ENCODE measurements at places on chromosomes 13 and 19. TPM values are rescaled to one million over a fixed set of nuclear protein-coding genes. Genes with fewer than 3 reads are reported as not detected.

The NHLRC3 gene
- 16.6 TPM for total RNA-seq

The HSH2D gene
- total RNA-seq = 188 TPM

The ANKRD27 gene
- 55.6 TPM for total RNA-seq

The URAD gene
- not detected for total RNA-seq

DNA sequence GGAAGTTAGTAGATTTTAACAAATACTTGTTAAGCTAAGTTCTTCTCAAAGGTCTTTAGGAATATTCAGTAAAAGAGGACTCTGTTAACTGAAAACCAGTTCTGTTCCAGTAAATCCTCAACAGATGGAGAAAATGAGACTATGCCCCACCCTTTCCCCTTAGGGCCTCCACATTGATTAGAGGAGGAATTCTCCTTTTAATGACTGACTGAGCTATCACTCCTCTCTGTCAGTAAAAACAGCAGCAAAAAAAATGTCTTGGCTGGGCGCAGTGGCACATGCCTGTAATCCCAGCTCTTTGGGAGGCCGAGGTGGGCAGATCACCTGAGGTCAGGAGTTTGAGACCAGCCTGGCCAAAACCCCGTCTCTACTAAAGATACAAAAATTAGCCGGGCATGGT, 50.1 kb downstream of the NLRP12 start:
- DNase-seq = no peak

GRCh38 chr19:48779636-48780035, 24.3 kb downstream of the FGF21 start:
- DNase-seq = no peak

GRCh38 chr13:42549552-42549936, 24.4 kb upstream of the TNFSF11 start:
- DNase-seq = no peak

DNA sequence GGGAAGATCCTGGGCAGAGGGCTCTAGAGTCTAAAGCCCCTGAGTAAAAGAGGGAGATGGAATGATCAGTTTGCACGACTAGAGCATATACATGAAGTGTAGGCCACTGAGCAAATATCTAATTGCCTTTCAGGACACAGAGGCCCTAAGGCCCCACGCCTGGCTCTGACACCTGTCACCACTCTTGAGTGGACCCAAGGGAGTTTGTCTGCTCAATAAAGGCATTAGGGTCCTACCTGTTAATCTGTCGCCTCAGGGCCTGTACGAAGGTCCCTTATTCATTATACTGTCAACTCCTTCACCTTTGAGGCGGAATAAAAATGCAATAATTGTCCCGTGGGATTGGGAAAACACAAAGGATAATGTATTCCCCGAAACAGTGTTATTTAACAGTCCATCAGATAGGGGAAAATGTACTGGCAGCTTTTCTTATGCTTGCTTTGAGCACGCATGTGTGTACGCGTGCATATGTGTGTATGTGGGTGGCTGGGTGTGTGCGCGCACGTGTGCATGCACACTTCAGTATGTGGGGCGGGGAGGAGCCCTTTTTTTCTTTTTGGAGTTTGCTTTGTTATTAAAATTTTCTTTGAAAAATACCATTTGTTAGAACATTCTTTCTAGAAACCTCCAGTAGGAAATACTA, 161.8 kb upstream of the SERP2 start:
- no peak for DNase-seq

GRCh38 chr19:56601375-56601774, 6.3 kb downstream of the ZNF71 start:
- no peak for DNase-seq

GRCh38 chr13:43783820-43784219, 3.0 kb downstream of the ENOX1 start:
- DNase-seq = no peak

GRCh38 chr13:113883921-113884804, 20.3 kb upstream of the GAS6 start:
- DNase-seq = no peak

DNA sequence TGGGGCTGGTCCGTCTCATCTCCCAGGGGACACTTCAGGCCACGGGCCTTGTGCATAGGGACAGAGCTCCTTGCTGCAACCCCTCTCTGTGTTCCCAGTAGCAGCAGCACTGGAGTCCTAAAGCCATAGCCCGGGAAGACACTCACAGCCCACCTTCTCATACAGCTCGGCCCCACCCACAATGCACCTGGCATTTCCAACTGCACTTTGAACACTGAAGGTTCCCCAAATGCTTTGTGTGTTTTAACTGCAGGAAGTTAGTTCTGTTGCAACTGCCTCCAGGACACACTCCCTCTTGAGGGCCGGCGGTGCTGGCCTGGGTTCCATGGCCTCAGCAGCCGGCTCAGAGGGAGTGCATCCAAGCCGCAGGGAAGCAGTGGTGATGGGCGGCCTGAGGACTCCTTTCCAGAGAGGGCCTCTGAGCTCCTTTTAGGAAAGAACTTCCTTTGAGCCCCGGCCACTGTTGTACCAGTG, 22.7 kb upstream of the TMEM255B start:
- no peak for DNase-seq

- no peak for DNase-seq
Measured at GRCh38 chr13:48144413-48145035, 49.6 kb upstream of the MED4 start.

- no peak for DNase-seq
Measured at GRCh38 chr13:43129066-43129465, 105.7 kb downstream of the DNAJC15 start.

GRCh38 chr19:36183245-36183628, 31.0 kb upstream of the COX7A1 start:
- no peak for DNase-seq

Data from natural killer cell treated with Interleukin-12 subunit alpha and Interleukin-12 subunit beta and Interleukin-15 and Interleukin-18, amount 100 ng/mL, for 72 hours (primary cell).